HT-29 (cell line): ENCODE measurements at places on chromosomes 13 and 19. TPM values are rescaled to one million over a fixed set of nuclear protein-coding genes. Genes with fewer than 3 reads are reported as not detected.

KLK2 gene
- not detected in 2 replicates for total RNA-seq

ZDHHC20 gene
- total RNA-seq: 63.2 and 93.0 TPM in 2 replicates

FPR2 gene
- total RNA-seq: not detected in 2 replicates

CLEC17A gene
- total RNA-seq: not detected in 2 replicates

TMEM59L gene
- total RNA-seq: 0.10 TPM in 1 of 2 replicates, not detected in the other

CRLF1 gene
- total RNA-seq: 0.16 TPM in 1 of 2 replicates, not detected in the other

ZNF320 gene
- total RNA-seq: 6.0 and 8.5 TPM in 2 replicates

GJA3 gene
- total RNA-seq: 0.29 and 0.43 TPM in 2 replicates

GRIN3B gene
- not detected in 2 replicates for total RNA-seq

POGLUT2 gene
- 0.99 and 1.2 TPM in 2 replicates for total RNA-seq

CYP2A6 gene
- total RNA-seq: not detected in 2 replicates

ZNF878 gene
- 0.16 TPM in 1 of 2 replicates, not detected in the other for total RNA-seq

SPINT2 gene
- total RNA-seq: 2,475 and 2,514 TPM in 2 replicates

SOHLH2 gene
- not detected in 2 replicates for total RNA-seq

VSTM2B gene
- total RNA-seq: not detected in 2 replicates

KLK3 gene
- not detected in 2 replicates for total RNA-seq

SYT3 gene
- total RNA-seq: not detected in 2 replicates

RASIP1 gene
- 0.34 and 0.61 TPM in 2 replicates for total RNA-seq

C19orf33 gene
- total RNA-seq: 1,318 and 1,477 TPM in 2 replicates

ZNF823 gene
- 3.6 and 6.1 TPM in 2 replicates for total RNA-seq

SOX1 gene
- not detected in 2 replicates for total RNA-seq

IRF2BP1 gene
- total RNA-seq: 119 and 125 TPM in 2 replicates

ARL11 gene
- total RNA-seq: 0.10 and 0.38 TPM in 2 replicates

NOVA2 gene
- not detected in 2 replicates for total RNA-seq

CATSPERD gene
- total RNA-seq: not detected in 2 replicates

FARP1 gene
- 46.4 and 49.0 TPM in 2 replicates for total RNA-seq

PRSS57 gene
- total RNA-seq: not detected in 2 replicates

IFI30 gene
- 58.9 and 74.6 TPM in 2 replicates for total RNA-seq

MISP3 gene
- 0.37 and 0.74 TPM in 2 replicates for total RNA-seq

FUT3 gene
- 2.8 and 3.9 TPM in 2 replicates for total RNA-seq

PEX11G gene
- 4.0 and 6.4 TPM in 2 replicates for total RNA-seq

PCDH8 gene
- not detected in 2 replicates for total RNA-seq

NXNL1 gene
- total RNA-seq: not detected in 2 replicates

RFPL4AL1 gene
- total RNA-seq: not detected in 2 replicates

GGN gene
- total RNA-seq: 0.26 and 0.41 TPM in 2 replicates
